ENCODE measurements at places on chromosomes 11 and 22. TPM values are rescaled to one million over a fixed set of nuclear protein-coding genes. Genes with fewer than 3 reads are reported as not detected.

The OSM gene
- not detected for total RNA-seq

The PYGM gene
- 0.54 TPM for total RNA-seq

The MOV10L1 gene
- total RNA-seq = not detected

The MS4A4A gene
- total RNA-seq = not detected

The RASL10A gene
- total RNA-seq = 0.42 TPM

The RIMBP3C gene
- total RNA-seq = 0.18 TPM

The LRRC4C gene
- total RNA-seq = not detected

The MLC1 gene
- total RNA-seq = 0.05 TPM

The AIFM3 gene
- 4.6 TPM for total RNA-seq

The ANKK1 gene
- total RNA-seq = not detected

The SLC22A25 gene
- total RNA-seq = not detected

The JAM3 gene
- total RNA-seq = 4.0 TPM

The SLC6A5 gene
- not detected for total RNA-seq

The MIF gene
- total RNA-seq = 477 TPM

The ALDH3B1 gene
- total RNA-seq = 133 TPM

The F2 gene
- total RNA-seq = 3.2 TPM

The GAL gene
- 18.0 TPM for total RNA-seq

The NUP160 gene
- total RNA-seq = 31.5 TPM

The MAML2 gene
- total RNA-seq = 2.4 TPM

The CHEK1 gene
- total RNA-seq = 31.4 TPM

The MPPED2 gene
- not detected for total RNA-seq

The NOX4 gene
- not detected for total RNA-seq

The FDXACB1 gene
- 1.3 TPM for total RNA-seq

The MUC6 gene
- not detected for total RNA-seq

The CDCA5 gene
- 72.8 TPM for total RNA-seq

The GRIA4 gene
- not detected for total RNA-seq

The KBTBD4 gene
- 19.5 TPM for total RNA-seq

The SMIM38 gene
- 0.05 TPM for total RNA-seq

The RAB36 gene
- total RNA-seq = 7.6 TPM

The CCDC89 gene
- not detected for total RNA-seq

The MUC5AC gene
- 2.3 TPM for total RNA-seq

The SPDYC gene
- not detected for total RNA-seq

The TYMP gene
- 22.2 TPM for total RNA-seq

The SCUBE1 gene
- total RNA-seq = 0.14 TPM

The GANAB gene
- total RNA-seq = 238 TPM

The UQCR10 gene
- total RNA-seq = 122 TPM

The OR10A2 gene
- total RNA-seq = not detected

The TUT1 gene
- total RNA-seq = 14.0 TPM

The SMIM35 gene
- not detected for total RNA-seq

The SGSM1 gene
- 0.64 TPM for total RNA-seq

The TMPRSS13 gene
- not detected for total RNA-seq

The C22orf42 gene
- not detected for total RNA-seq

The RAG2 gene
- not detected for total RNA-seq

The HORMAD2 gene
- total RNA-seq = not detected

The ZDHHC8 gene
- total RNA-seq = 40.3 TPM

The EXPH5 gene
- 0.02 TPM for total RNA-seq

The SLC17A6 gene
- total RNA-seq = not detected

The OR8G5 gene
- not detected for total RNA-seq

All from A549 treated with CORT108297 at 1 μM for 4 hours (cell line).